ENCODE measurements at places on chromosomes 12 and 14. TPM values are rescaled to one million over a fixed set of nuclear protein-coding genes. Genes with fewer than 3 reads are reported as not detected.

GSG1 gene
- total RNA-seq: not detected

PPP1R36 gene
- 0.63 TPM for total RNA-seq

KLHL33 gene
- total RNA-seq: 2.0 TPM

PTPRR gene
- total RNA-seq: 0.24 TPM

ESPL1 gene
- 0.63 TPM for total RNA-seq

TDRD9 gene
- 8.0 TPM for total RNA-seq

GRCh38 chr12:22615963-22616501 is 8.9 kb upstream of the ETNK1 start:
- DNase-seq: no peak

DNA sequence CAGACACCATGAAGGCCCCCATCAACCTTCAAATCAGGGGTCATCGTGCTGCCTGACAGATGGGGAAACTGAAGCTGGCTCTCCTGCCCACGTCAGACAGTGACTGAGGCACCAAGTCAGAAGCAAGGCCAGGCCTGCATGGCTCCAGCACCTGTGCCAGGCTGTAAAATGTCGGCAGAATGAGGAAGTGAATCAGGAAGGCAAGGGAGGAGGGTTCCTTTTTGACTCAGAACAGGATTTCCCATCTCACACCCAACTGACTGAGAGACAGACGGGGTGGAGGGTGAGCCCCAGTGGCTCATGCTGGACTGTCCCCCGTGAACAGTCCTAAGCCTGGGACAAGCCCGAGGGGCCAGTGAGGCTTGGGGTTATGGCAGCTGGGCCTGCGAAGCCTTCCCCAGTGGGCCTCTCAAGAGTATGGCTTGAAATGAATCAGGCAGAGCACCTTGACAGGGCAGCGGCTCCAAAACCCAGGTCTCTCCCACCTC is 20.9 kb downstream of the SYNE3 start:
- DNase-seq: no peak

DNA sequence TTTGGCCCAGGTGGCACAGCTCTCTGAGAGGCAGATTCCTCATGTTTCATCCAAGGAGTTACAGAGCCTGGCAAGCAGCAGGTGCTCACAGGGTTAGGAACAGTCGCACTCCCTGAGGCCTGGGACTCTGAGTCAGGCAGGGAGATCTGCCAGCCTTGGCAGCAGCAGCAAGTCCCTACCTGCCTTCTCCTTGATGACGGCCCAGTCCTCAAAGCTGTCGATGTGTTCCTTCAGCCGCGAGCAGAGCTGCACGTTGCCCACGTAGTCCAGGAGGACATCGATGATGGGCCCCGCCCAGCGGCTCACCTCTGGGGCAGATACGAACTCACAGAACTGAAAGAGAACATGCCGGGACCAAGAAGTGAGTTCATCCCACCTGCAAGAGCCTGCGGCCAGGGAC is 10.4 kb downstream of the FAM181A start:
- DNase-seq: no peak

DNA sequence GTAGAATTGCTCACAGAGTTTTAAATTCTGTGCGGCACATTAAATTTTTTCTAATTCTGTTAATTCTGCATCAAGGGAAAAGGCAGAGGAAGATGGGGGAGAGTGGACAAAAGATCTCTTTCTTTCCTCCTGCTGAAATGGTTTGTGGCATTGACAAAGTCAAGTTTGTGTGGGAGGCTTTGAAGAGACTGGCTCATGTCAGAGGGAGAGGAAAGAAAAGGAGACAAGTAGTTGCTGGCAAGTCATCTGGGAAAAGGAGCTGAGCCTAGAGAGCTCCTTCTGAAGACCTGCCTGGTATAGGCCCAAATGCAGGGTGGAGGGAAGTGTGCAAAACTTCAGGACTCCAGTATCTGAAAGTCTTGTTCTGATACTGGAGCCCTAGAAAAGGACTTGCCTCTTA is 36.3 kb downstream of the TTLL5 start:
- no peak for DNase-seq

DNA sequence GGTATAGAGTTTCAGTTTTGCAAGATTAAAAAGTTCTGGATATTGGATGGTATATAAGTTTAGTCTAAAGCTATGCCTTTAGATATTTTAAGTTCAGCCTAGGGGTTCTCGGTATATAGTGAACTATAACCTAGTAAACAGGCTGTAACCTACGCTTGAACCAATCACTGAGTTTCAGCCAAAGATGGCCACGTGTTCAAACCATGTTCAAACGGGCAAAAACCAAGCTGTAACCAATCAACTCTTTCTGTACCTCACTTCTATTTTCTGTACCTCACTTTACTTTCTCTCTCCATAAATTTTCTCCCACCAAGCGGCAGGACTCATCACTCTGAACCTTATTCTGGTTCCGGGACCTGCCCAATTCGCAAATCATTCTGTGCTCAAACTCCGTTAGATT is 1.4 kb downstream of the TMBIM4 start:
- no peak for DNase-seq

- DNase-seq: no peak
Observed at GRCh38 chr12:14422516-14423230, 57.2 kb downstream of the ATF7IP start.

- DNase-seq: no peak
Observed at GRCh38 chr14:93943052-93943451, 15.9 kb downstream of the FAM181A start.

- no peak for DNase-seq
Observed at GRCh38 chr12:50188875-50189575, 21.9 kb upstream of the CERS5 start.

- DNase-seq: no peak
Observed at GRCh38 chr14:97266653-97267052, 469.5 kb downstream of the VRK1 start.

DNA sequence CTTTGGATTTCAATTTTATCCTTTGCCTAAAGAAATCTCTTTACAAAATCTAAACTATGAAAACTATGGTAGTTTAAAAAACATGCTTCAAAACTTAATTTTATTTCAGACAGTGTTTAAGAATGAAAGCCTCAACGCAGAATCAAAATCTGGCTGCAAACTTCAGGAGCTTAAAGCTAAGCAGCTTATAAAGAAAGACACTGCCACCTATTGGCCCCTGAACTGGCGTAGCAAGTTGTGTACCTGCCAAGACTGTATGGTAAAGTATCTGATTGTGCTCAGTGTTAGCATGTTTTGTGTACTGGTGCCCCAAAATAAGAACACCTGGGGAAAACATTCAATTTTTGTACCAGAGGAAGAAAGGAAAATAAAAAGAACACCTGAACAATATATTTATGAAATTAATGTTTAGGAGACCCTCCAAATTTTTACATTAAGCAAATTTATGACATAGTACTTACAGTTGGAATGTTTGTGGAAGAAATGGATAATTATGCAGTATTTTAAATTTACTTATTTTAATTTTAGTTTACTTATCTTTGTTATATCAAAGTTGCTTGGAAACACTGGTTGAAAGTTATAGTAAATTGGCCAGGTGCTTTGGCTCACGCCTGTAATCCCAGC is 12.2 kb downstream of the UBR7 start:
- DNase-seq: no peak

DNA sequence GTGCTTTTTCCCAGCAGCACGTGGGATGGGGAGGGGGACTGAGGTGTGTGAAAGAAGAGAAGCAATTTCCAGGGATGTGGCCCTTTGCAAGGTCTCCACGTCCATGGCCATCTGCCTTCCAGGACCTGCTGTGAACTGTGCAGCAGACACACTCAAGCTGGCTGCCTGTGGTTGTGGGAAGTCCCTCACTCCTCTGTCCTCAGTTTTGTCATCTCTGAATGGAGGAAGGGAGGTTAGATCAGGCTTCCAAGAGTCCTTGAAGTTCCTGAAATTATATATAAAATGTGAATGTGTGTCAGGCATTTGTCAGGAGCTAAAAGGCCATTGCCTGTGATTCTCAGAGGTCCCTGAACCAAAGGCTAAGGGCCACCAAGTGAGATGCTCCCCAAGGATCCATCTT is 328.2 kb downstream of the CACNA1C start:
- DNase-seq: no peak

GRCh38 chr14:68800390-68800789 is 7.5 kb upstream of the ZFP36L1 start:
- no peak for DNase-seq

Data from omental fat pad (tissue), 4 donors.